ENCODE measurements at places on chromosomes 11 and 22.

DNA sequence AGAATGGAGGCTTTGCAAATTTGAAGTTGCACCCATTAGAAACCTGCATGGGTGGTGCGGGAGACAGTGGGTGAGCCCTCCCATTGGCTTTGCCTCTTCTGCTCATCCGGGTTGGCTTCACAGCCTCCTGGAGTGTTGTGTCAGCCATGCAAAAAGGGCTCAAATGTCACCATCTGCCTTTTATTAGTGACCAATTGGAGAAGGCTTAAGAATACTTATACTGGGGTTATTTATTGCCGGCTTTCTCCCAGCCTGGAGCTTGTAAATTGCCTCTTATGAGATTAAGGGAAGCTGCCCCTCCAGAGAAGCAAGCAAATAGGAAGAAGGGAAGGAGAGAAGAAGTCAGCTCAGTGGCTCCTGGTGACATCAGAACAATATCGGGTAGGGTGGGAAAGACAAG, 182.6 kb downstream of the ST3GAL4 start:
- no peak for DNase-seq

DNA sequence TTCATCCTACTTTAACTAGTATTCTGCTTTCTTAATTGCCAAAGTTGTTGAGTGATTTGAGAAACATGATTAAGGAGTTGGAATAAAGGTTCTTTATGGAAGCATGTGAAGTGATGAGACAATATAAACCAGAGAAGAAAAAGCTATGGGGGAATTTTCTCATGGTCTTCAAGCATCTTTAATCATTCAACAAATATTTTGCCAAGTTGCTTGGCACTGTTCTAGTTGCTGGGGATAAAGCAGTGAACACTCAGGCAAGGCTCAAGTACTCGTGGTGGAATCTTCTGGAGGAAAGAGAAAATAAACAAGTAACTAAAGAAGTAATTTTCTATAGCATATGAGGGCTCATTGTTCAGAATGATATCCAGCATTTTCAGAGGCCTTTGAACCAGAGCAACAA, 9.2 kb upstream of the PIWIL4 start:
- DNase-seq: no peak

- peak; percentile 23 for DNase-seq
Measured at GRCh38 chr11:7307836-7308235, 56.1 kb downstream of the SYT9 start.

DNA sequence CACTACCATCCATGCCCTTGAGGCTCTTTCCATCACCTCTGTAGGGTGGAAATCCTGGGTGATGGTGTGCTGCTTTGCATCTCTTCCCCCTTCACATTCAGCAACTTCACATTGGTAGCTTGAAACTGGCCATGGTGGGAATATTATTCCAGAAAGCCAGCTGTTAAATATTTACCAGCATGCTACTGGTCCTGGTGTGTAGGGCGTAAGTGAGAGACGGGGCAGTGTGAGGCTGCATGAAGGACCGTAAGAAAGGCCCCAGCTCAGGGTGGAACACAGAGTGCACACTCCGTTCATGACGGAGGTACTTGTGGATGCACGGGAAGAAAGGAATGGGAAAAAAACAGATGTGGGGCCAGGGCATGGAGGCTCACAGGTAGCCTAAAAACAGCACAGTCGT, 121.3 kb downstream of the PKNOX2 start:
- no peak for DNase-seq

DNA sequence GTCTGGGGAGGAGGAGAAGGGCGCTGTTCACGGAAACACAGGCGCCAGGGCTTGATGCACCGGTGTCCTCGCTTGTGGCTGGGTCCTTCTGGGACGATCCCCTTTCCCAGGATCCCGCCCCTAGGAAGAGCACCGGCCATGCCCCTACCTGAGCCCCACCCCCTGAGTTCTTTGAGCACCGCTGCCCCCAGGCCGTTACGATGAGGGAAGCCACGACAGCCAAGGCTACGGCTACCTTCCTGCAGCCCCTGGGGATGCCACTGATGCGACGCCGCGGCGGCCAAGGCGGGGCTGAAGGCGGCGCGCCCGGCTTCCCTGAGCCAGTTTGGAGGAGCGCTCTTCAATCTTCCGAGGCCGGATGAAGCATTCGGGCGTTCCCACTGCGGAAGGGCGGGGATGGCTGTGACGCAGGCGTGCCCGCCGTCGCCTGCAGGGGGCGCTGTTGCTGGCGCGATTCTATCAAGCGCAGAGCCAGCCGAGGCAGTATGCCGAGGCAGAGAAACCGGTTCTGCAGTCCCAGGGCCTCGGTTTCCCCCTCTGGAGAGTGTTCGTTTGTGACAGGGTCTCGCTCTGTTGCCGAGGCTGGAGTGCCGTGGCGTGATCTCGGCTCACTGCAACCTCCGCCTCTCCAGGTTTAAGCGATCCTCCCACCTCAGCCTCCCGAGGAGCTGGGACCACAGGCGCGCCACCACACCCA, 9.7 kb upstream of the NEFH start:
- DNase-seq: peak; percentile 83

DNA sequence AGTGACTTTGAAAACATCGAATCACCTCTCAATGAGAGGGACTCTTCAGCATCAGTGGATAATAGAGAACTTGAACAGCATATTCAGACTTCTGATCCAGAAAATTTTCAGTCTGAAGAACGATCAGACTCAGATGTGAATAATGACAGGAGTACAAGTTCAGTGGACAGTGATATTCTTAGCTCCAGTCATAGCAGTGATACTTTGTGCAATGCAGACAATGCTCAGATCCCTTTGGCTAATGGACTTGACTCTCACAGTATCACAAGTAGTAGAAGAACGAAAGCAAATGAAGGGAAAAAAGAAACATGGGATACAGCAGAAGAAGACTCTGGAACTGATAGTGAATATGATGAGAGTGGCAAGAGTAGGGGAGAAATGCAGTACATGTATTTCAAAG, 65.8 kb downstream of the DKK3 start:
- no peak for DNase-seq

DNA sequence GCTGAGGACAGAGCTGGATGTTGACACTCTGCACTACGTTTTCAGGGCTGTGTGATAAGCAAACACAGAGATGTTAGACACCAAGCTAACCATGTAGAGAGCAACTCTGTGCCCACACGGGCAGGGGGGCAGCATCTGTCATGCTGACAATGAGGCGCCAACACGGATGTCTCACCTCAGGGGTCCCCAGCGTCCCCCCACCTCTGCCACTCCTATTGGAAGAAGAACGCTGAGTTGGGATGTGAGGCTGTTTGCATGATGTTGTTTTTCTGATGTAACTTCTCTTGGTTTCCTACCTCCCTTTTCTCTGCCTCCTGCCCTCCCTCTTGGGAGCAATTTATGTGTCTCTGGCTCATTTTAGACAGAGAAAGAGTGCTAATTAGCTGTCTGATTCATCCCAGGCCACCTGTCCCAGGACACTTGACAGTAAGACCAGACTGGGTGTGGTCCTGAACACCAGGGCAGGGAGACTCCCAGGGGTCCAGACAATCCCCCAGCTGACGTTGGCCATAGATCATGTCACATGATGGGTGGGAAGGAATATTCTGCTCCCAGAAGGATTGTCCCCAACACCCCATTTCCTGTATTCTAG, 89.2 kb upstream of the NCAM1 start:
- no peak for DNase-seq

GRCh38 chr22:49650336-49651241, 177.1 kb downstream of the BRD1 start:
- no peak for DNase-seq

- peak; percentile 30 for DNase-seq
Measured at GRCh38 chr11:124586238-124586860, 16.6 kb downstream of the OR8A1 start.

DNA sequence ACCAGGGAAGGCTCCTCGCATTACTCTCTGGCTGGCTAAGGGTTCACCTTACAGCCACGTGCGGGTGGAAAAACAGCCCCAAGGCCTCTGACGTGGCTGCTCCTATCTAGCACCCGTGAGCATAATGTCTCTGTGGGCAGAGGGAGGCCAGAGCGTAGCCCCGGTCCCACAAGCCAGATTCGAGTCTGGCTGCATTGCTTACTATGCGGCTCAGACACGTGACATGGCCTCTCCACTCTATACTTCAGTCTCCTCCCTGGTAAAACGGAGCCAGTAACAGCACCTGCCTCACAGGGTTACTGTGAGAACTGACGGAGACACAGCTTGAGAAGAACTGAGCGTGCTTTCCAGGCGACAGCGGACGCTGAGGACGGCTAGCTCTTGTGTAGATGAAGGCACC, 105.8 kb upstream of the BID start:
- DNase-seq: no peak

DNA sequence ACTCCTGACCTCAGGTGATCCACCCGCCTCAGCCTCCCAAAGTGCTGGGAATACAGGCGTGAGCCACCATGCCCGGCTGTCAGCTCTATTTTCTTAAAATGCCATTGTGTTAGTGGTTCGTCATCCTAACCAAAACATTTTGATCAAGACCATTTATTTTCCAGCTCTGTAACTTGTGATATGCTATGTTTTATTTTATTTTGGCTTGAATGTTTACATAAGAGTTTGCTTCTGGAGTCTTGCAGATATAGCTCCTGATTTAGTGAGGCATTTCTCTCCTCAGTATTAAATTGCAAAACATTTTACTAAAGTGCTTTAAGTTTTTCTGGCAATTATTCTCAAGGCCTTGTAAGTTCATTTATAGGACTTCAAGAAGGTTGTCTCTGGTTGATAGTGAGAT, 4.4 kb downstream of the EP300 start:
- DNase-seq: no peak

DNA sequence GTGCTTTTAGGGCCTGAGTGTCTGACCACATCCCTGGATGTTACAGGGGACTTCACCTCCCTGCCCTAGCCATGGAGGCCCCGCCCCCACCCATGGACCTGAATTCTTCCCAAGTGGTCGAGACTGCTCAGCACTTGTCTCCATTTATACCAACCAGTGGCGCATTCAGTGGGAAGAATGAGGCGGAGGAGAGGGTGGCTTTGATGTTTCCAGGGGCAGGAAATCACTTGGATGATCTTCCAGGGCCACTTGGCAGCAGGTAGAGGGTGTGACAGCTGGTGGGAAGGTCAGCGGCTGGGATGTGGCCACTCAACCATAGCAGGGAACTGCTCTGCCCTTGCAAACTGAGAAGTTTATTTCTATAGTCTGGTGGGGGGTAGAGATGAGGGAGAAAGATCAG, 155.1 kb upstream of the BLID start:
- no peak for DNase-seq

- no peak for DNase-seq
Measured at GRCh38 chr11:12678991-12679390, 4.8 kb downstream of the TEAD1 start.

DNA sequence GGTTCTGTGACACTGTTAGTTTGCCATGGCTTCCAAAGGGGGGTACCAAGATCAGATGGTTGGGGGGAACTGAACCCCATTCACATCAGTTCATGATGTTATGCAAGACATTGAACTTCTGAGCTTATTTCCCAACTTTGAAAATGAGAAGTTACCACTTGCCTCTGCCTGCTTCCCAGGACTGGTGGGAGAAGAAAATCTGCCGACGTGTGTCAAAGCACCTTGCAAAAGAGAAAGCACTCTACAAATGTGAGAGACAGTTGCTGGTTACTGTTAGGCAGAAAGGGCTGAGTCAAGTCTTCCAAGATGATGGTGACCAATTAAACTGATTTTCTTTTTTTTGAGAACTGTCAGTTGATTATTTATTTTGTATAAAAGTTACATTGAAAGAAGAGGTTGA, 45.6 kb downstream of the SMCO4 start:
- DNase-seq: no peak

DNA sequence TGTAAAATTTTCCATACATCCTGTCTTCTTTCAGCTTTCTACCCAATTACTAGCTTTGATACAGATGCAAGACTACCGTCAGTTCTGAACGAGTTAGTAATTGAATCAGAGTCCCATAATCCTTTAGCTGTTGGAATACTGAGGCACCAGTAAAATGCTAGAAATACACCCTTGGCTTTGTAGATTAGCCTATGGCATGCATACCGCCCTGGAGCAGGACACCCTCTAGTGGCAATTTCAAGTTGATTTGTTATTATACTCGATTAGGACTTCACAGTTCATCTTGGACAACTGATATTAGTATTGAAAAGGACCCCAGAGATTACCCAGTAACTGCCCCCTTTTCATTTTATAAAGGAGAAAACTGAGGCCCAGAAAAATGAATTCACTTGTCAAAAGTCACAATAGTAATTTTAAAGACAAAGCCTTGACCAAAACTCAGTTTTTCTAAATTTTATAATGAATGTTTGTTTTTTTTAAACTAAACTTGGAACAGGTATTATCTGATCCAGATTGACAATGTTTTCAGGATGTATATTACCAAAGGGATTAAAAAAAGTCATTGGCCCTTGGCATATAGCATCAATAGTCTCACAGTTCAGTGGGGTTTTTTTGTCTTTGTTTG, 72.6 kb downstream of the HIPK3 start:
- DNase-seq: peak; percentile 34

- no peak for DNase-seq
Measured at GRCh38 chr22:25661073-25661472, 80.9 kb upstream of the MYO18B start.

- DNase-seq: no peak
Measured at GRCh38 chr22:29944339-29944738, 61.4 kb downstream of the MTMR3 start.

GRCh38 chr11:64859542-64860414, 15.3 kb upstream of the CDC42BPG start:
- peak; percentile 94 for DNase-seq

GRCh38 chr11:27672836-27673464, 27.3 kb downstream of the BDNF start:
- DNase-seq: no peak

DNA sequence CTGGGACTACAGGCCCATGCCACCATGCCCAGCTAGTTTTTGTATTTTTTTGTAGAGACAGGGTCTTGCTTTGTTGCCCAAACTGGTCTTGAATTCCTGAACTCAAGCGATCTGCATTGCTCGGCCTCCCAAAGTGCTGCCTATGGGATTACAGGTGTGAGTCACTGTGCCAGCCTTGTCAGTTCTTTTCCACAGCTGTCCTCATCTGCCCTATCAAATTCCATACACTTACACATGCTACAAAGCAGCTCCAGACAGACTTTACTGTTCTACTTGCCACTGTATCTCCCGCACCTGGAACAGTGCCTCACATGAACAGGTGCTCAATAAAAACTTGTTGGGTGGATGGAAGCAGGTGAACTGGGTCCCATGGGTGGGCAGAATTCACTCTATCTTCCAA, 8.2 kb downstream of the STX5 start:
- no peak for DNase-seq

- no peak for DNase-seq
Measured at GRCh38 chr22:30824711-30825110, 130.0 kb downstream of the OSBP2 start.

- DNase-seq: peak; percentile 19
Measured at GRCh38 chr11:34356576-34356912, 1.3 kb downstream of the ABTB2 start.

DNA sequence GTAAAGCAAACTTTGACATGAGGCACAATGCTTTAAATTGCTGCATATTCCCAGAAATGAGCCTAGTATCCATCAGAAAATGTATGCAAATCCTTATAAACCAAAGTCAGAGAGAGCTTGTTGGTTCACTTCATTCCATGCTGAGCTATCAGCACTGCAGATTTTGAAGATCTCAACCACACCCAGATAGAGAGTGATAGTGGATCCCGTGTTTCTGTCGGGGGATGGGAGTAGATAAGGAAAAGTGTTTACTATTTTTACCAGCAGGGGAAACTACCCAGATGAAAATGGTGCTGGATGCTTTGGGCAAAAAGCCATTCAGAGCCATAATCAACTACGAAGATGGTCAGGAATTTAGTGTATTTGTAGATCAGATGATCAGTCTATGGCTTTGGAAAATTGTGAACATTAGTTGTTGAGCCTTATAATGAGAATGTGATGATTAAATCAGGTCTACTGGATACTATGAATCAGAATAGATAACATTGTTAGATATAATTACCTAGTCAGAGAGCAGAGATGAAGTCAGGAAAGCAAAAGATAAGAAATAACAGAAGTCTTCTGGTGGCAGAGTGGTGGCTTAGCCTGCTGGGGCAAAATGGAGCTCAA, 10.8 kb downstream of the OR51B6 start:
- no peak for DNase-seq
